Panc1 (cell line): ENCODE measurements at places on chromosomes 16 and 17. TPM values are rescaled to one million over a fixed set of nuclear protein-coding genes. Genes with fewer than 3 reads are reported as not detected.

DNA sequence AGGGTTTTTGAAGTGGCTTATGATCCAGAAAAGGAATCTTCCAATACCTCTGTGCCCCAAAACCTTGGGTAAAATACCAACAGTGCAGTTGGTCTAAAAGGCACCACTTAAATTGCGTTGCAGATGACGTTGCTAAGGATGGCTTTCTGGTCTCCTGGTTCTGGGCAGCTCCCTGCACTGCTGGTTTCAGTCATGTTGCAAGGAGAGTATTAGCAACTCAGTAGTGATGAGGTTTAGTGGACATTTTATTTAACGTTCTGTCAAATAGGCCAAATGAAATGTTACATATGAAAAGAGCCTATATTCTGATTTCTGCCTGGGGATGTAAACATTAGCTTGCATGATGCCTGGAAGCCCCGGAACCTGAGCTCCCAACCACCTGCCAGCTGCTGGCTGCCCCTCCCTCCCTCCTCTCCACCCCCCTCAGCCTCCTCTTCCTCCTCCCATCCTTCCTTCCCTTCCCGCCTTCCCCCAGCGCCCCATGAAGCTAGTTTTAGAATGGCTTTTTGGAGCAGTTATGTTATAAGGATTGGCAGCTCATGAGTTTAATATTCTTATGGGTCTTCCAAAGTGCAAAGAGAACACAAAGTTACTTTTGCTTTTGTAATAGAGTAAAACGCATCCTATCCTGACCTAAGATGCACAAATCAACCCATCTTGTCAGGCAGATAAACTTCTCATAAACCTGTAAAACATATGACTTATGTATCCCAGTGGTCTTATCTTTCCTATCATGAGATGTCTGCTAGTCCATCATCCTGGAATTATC, 20.7 kb downstream of the CD7 start:
- peak overlapping the region; percentile 83 for H3K27ac ChIP-seq
- no peaks in the 10 kb centered on the region for H3K27me3 ChIP-seq
- H3K4me3 ChIP-seq: peak overlapping the region; percentile 67
- no peak for DNase-seq
- peaks cover 77% of the 10 kb centered on the region for H3K4me1 ChIP-seq

DNA sequence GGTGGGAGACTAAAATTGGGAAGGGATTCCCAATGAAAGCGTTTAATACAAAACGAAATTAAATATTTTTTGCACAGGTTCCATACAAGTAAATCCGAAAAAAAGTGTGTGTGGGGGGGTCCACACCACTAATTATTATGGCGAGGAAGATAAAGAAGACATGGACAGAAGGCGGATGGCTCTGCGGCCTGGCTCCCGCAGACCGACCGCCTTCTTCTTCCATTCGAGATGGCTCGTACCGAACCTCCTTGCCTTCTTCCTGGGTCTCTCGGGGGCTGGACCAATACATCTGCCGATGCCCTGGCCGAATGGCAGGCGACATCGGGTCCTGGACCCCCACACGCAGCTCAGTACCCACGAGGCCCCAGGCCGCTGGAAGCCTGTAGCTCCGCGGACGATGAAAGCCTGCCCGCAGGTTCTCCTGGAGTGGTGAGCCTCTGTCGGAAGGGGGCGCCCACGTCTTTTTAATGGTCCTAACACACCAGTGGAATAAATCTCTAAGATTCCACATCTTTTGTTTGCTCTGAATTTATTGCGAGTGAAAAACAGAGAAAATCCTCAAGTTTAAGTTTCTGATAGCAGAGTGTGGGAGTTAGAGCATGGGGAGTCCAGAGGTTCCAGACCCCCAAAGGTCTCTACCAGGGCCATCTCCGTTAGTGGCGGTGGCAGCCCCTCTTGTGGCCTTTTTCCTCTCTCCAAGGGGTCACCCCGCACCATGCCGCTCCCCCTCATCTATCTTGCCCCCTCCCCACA, 1.4 kb downstream of the PRAC2 start:
- no peak overlapping the region for H3K27ac ChIP-seq
- no peaks in the 10 kb centered on the region for H3K36me3 ChIP-seq

The IL17C gene
- not detected for total RNA-seq

- H3K27me3 ChIP-seq: no peaks in the 10 kb centered on the region
- H3K27ac ChIP-seq: 0 out of 2 replicates have a peak overlapping the region, but pooled peaks have one; percentile 23
- no peaks in the 10 kb centered on the region; the same call in 1 of the 2 replicates for H3K36me3 ChIP-seq
- H3K4me1 ChIP-seq: peaks cover 30% of the 10 kb centered on the region
Measured at GRCh38 chr17:82018152-82018988, 4.3 kb downstream of the CENPX start.

- peaks cover 40% of the 10 kb centered on the region for H3K4me1 ChIP-seq
- H3K36me3 ChIP-seq: no peaks in the 10 kb centered on the region
- no peak overlapping the region for H3K4me3 ChIP-seq
- H3K27ac ChIP-seq: no peak overlapping the region
Measured at GRCh38 chr16:81485824-81486539, 41.4 kb downstream of the CMIP start.
